Stimulated activated CD4-positive, alpha-beta T cell treated with anti-CD3 and anti-CD28 coated beads, Interleukin-15, amount 100 ng/mL, for 1 hour (primary cell): ENCODE measurements at places on chromosomes 4 and X.

DNA sequence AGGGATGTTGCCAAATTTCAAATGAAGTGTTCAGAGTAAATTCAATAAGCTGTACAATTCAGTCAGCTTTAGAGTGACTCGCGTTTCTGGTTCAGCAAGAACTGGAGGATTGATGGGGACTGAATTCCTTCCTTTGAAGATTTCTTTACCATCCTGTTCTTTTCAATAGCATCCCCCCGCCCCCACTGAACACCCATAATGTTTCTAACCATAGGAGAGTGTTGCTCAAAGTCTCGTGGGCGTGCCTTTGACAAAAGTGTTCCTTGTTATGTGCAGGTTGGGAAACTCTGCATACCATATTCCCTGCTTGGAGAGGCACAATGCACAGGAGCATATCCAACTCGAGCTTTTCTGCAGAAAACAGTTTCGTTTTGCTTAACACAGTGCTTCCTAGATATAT is 323.5 kb upstream of the CASK start:
- no peak for DNase-seq

GRCh38 chr4:159776961-159777360 is 674.1 kb downstream of the RAPGEF2 start:
- no peak for DNase-seq

- DNase-seq, result no peak
Observed at GRCh38 chrX:132107291-132107690, 20.5 kb downstream of the FRMD7 start.

GRCh38 chr4:172489861-172490260 is 676.7 kb downstream of the GALNTL6 start:
- DNase-seq, result no peak

- no peak for DNase-seq
Observed at GRCh38 chr4:1109898-1110506, 3.4 kb downstream of the RNF212 start.

GRCh38 chr4:159075531-159075932 is 27.3 kb upstream of the RAPGEF2 start:
- no peak for DNase-seq

DNA sequence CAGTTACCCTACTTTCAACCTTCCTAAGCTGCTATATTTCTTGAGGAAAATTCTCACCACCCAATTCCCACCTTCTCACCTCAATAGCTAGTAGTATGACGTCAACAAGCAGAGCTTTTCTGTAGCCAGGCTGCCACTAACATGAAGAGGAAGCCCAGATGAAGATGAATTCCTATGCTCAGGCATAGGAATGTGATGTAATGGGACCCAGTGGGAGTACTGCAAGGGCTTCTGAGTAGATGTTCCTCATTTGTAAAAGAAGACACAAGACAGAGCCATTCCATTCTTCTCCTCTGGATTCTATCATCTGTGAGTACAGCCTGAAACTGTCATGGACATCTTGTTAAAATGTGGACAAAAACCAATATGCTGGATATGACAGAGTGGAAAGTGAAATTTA is 81.6 kb upstream of the KLF3 start:
- DNase-seq, result no peak

GRCh38 chr4:140331245-140331644 is 42.2 kb upstream of the SCOC start:
- DNase-seq, result no peak

GRCh38 chr4:1793496-1793840 is 375 bp downstream of the FGFR3 start:
- DNase-seq, result peak; percentile 9

DNA sequence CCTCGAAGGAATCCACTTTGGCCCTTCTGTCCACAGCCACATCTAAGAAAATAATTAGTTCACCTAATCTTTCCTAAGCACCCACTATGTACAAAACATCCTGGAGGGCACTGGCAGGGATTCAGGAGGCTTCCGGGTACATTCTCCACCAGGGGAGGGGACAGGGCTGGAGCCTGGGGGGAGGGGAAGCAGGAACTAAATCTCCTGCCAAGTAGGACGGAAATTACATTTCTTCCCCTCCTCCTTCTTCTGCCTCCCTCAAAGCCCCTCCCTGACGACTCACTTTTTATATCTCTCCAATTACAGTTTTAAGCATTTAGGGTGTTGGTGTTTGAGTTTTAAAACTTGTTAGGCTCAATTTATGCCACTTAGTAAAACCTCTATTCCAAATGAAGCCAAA is 203.1 kb downstream of the BCOR start:
- DNase-seq, result no peak

- peak; percentile 18 for DNase-seq
Observed at GRCh38 chr4:6546681-6547447, 28.1 kb upstream of the MAN2B2 start.

GRCh38 chr4:38188631-38189101 is 228.5 kb downstream of the PTTG2 start:
- no peak for DNase-seq

DNA sequence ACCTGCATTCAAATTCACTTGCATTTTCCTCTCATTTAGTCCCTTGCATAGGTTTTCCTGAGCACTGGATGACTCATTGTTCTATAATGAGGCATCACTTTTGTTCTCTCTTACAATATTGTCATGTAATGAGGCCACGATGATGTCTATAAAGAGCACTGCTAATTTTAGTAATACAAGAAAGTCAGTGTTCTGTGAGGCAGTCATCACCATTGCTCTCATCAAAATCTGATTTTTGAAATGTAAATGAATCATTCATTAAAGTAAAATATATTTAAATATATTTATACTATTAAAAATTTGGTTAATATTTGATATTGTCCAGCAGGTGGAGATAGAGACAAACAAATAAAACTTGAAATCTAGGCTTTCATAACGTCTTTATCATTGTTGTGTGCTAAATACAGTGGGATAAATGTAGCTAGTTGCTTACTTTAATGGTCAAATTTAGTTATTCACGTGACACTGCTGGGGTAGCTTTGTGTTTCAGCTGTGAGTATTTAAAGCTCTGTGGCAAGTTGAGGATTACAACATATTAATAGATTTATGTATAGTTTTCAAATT is 15.4 kb downstream of the HMGB2 start:
- no peak for DNase-seq

- no peak for DNase-seq
Observed at GRCh38 chrX:107579956-107580355, 48.4 kb upstream of the PRPS1 start.

DNA sequence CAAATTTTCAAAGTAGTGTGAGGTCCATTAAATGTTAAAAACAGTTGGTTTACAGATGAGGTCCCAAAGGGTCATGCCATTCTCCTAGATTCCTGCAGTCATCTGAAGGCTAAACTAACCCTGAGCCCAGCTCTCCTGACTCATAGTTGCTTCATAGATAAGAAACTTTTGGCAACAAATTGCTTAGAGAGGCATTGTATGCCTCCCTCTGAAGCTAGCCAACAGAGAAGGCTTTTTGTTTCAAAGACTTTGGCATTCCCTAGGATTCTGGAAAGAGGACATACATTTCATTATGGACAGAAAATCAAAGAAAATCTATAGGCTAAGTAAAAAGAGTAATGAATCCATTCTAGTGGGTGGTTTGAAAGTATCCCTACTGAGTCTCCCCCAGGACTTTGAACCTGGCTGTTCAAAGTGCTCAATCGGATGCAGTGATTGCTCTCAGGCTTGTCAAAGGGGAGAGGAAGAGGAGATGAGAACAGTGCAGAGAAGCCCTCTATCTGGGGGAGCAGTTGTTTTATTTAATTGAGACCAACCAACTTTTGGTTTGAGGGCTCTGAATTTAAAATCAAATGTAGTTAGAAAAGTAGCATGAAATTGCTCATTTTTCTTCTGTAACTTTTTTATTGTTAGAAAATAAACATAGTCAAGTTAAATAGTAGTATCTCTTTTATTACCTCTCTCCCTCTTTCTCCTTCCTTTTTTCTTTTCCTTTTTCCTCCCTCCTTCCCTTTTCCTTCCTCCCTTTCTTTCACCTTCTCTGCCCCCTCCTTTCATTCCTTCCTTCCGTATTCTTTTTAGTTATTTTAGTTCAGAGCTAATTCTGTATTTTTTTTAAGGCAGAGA is 72.3 kb upstream of the ZNF518B start:
- DNase-seq, result no peak

GRCh38 chr4:14415146-14415545 is 587.1 kb upstream of the CPEB2 start:
- no peak for DNase-seq

GRCh38 chr4:6175426-6175825 is 24.9 kb downstream of the JAKMIP1 start:
- DNase-seq, result no peak

DNA sequence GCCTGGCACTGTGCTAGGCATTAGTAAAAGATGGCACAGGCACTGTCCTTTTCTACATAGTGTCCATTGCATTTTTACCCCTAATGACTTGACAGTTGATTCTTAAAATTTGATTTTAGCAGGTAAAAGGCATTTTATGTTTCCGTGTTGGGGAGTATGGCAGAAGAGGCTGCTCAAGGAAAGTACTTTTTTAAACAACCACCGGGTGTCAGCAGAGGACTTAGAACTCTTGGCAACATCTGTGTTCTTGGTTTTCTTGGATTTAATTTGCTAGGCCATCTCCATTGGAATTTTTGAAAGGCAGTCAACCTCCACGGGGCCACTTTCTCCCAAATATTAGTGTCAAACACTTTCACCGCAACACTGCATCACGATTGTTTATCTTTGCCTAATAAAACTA is 102.9 kb downstream of the TSPAN7 start:
- no peak for DNase-seq

- DNase-seq, result no peak
Observed at GRCh38 chrX:1676866-1677265, 62.0 kb downstream of the ASMT start.

- DNase-seq, result no peak
Observed at GRCh38 chr4:74734995-74735394, 59.3 kb downstream of the BTC start.

DNA sequence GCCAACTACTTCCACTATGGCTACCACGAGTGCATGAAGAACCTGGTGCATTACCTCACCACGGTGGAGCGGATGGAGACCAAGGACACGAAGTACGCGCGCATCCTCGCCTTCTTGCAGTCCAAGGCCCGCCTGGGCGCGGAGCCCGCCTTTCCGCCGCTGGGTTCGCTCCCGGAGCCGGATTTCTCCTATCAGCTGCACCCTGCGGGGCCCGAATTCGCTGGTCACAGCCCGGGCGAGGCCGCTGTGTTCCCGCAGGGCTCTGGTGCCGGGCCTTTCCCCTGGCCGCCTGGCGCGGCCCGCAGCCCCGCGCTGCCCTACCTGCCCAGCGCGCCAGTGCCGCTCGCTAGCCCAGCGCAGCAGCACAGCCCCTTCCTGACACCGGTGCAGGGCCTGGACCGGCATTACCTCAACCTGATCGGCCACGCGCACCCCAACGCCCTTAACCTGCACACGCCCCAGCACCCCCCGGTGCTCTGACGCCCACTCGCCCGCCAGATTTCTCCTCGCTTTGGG is 2.1 kb downstream of the HELT start:
- DNase-seq, result no peak

- DNase-seq, result no peak
Observed at GRCh38 chr4:21709031-21709430, 239.5 kb downstream of the KCNIP4 start.

GRCh38 chr4:164880489-164881262 is 3.7 kb downstream of the APELA start:
- no peak for DNase-seq
